ENCODE measurements at places on chromosomes 12 and 14. TPM values are rescaled to one million over a fixed set of nuclear protein-coding genes. Genes with fewer than 3 reads are reported as not detected.

CPNE6 gene
- not detected for total RNA-seq

RIN3 gene
- 46.0 TPM for total RNA-seq

MYH6 gene
- total RNA-seq: 0.09 TPM

DNA sequence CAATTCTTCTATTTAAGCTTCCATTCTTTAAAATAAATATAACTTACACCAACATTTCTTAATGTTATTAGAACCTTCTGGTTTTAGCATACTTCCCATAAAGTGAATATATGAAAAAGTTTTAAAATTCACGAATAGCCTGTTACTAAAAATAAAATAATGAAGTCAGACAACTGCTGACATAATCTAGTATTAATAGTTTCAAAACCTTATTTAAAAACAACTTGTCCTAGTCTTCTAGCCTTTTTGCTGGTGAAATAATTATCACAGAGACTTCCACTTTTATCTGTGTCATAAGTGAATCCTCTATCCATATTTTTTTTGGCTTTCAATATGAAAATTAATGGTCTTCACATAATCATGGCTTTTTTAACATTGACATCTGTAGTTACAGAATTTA lies 93.8 kb upstream of the MON2 start:
- H3K4me3 ChIP-seq: no peak overlapping the region
- DNase-seq: no peak
- H3K27ac ChIP-seq: no peak overlapping the region
- peaks cover 3% of the 10 kb centered on the region for H3K4me1 ChIP-seq
- no peaks in the 10 kb centered on the region for H3K27me3 ChIP-seq
- H3K36me3 ChIP-seq: no peaks in the 10 kb centered on the region

All from CD8-positive, alpha-beta memory T cell (primary cell).